ENCODE measurements at places on chromosomes 16 and 17. TPM values are rescaled to one million over a fixed set of nuclear protein-coding genes. Genes with fewer than 3 reads are reported as not detected.

The SDK2 gene
- under 0.01 TPM for total RNA-seq

The NPIPB6 gene
- total RNA-seq: 2.9 TPM

The SSTR5 gene
- total RNA-seq: not detected

The PIRT gene
- total RNA-seq: not detected

The C17orf113 gene
- 0.29 TPM for total RNA-seq

GRCh38 chr16:79599837-79600637 is 500 bp downstream of the MAF start:
- peak; percentile 96 for DNase-seq
- no peaks in the 10 kb centered on the region for H3K36me3 ChIP-seq
- peaks cover 8% of the 10 kb centered on the region for H3K4me1 ChIP-seq
- H3K27ac ChIP-seq: no peak overlapping the region

DNA sequence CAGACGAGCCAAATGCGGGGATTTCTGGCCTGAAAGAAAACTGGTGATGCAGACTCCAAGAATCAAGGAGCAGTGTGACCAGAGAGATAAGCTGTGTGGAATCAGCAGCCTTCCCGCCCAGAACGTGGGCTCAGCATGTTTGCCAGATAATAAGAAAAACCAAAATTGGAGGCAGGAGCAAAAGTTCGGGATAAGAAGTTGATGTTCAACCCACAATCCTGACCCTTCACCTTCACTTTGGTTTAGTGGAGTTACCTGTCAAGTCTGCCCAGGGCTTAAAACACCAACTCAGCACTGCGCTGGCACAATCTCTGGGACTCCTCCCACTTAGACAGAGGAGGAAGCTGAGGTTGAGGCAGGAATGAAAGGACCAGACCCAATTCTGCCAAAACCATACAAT is 3.1 kb downstream of the SLC43A2 start:
- peaks cover 19% of the 10 kb centered on the region for H3K4me1 ChIP-seq
- no peak overlapping the region for H3K4me3 ChIP-seq
- H3K27ac ChIP-seq: no peak overlapping the region
- peaks cover 5% of the 10 kb centered on the region for H3K36me3 ChIP-seq
- DNase-seq: peak; percentile 35

DNA sequence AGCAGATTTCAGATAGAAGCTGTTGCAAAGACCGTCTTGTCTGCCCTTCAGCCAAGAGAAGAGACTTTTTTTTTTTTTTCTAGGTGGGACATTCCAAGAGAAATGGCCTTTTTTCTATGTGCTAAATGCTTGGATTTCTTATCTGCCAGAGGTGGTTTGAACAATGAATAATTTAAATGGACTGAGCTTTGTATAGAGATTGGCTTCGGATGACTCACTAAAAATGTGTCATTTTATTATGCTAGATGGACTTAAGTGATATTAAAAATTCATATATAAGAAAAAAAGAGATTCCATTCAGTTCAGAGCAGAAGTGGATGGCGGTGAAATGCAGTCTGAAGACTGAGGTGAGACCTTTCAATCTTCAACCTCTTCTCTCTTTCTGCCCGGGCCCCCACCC is 58.4 kb downstream of the MEAK7 start:
- H3K4me3 ChIP-seq: no peak overlapping the region
- no peaks in the 10 kb centered on the region for H3K36me3 ChIP-seq
- H3K4me1 ChIP-seq: peaks cover 18% of the 10 kb centered on the region
- no peak for DNase-seq
- H3K27me3 ChIP-seq: peaks cover 23% of the 10 kb centered on the region
- H3K27ac ChIP-seq: no peak overlapping the region

DNA sequence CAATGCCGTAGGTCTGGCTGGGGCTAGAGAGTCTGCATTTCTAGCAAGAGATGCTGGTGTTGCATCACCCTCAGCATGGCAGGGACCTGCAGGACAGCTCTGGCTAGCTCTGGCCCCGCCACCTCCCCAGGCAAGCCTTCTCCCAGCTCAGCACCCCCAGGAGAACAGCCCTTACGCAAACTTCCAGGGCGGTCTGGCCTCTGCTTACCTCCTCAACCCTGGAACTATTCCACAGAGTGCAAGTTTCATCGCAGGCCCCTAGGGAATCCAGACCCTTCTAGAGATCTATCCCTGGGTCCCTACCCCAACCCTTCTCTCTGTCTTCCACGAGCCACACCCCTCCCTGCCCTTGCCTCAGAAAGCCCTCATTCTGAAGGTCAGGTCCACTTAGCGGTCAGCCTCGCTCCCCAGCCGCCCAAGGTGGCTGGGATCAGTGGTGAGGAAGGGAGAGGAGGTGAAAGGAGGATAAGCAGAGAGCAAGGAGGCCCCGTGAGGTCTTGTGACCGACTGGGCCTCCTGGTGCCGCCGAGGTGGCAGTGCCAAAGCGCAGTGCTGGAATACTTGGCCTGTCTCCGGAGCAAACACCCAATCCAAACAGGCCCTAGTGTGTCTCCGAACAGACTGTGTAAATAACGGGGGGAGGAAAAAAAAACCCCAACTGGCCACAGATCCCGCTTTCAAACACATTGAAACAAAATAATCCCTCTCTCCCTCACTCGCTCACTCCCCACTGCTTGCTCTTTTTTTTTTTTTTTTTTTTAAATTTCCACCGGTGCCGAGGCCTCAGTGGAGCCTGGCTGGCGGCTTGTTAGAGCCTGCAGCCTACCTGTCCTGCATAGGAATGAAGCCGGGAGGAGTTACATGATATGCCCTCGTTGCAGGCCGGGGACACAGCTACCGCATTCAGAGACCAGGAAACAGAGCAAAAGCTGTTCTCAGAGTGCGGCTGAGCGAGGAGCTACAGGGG is 380.9 kb downstream of the SOX9 start:
- no peak overlapping the region for H3K27ac ChIP-seq
- no peaks in the 10 kb centered on the region for H3K27me3 ChIP-seq
- no peak overlapping the region for H3K4me3 ChIP-seq
- no peak for DNase-seq

GRCh38 chr16:46850619-46851555 is 19.9 kb upstream of the C16orf87 start:
- no peak overlapping the region for H3K4me3 ChIP-seq
- no peak overlapping the region for H3K27ac ChIP-seq
- no peak for DNase-seq
- no peaks in the 10 kb centered on the region for H3K4me1 ChIP-seq

- H3K27ac ChIP-seq: no peak overlapping the region
- no peak overlapping the region for H3K4me3 ChIP-seq
- H3K27me3 ChIP-seq: peaks cover 5% of the 10 kb centered on the region
- DNase-seq: peak; percentile 67
- peaks cover 5% of the 10 kb centered on the region for H3K4me1 ChIP-seq
Measured at GRCh38 chr16:85686912-85687591, 1.7 kb downstream of the GINS2 start.

GRCh38 chr17:45914047-45914717 is 19.8 kb downstream of the MAPT start:
- peaks cover 19% of the 10 kb centered on the region for H3K27me3 ChIP-seq
- no peak for DNase-seq
- no peaks in the 10 kb centered on the region for H3K4me1 ChIP-seq
- no peaks in the 10 kb centered on the region for H3K36me3 ChIP-seq
- H3K27ac ChIP-seq: no peak overlapping the region

- H3K36me3 ChIP-seq: no peaks in the 10 kb centered on the region
- no peak for DNase-seq
- no peak overlapping the region for H3K4me3 ChIP-seq
- no peaks in the 10 kb centered on the region for H3K27me3 ChIP-seq
Measured at GRCh38 chr16:72924537-72924926, 123.4 kb downstream of the ZFHX3 start.

DNA sequence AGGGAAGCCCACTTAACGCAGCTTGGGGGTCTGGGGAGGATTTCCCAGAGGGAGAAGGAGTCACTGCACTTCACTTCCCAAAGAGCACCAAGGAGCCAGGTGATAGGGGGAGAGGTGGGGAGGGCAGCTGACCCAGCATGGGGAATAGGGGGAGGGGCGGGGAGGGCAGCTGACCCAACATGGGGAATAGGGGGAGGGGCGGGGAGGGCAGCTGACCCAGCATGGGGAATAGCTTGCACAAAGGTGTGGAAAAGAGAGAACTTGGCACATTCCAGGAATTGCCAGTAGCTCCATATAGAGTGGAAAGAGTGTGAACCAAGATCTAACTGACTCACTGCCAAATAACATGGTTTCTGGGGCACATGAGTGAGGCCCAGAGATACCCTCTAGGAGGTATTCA is 110.3 kb downstream of the CCT6B start:
- H3K4me3 ChIP-seq: no peak overlapping the region
- H3K36me3 ChIP-seq: no peaks in the 10 kb centered on the region
- no peak overlapping the region for H3K27ac ChIP-seq
- no peaks in the 10 kb centered on the region for H3K27me3 ChIP-seq
- no peak for DNase-seq

GRCh38 chr16:58118801-58119508 is 10.2 kb downstream of the CFAP20 start:
- H3K4me1 ChIP-seq: peaks cover 30% of the 10 kb centered on the region
- no peak overlapping the region for H3K4me3 ChIP-seq
- H3K36me3 ChIP-seq: peaks cover 27% of the 10 kb centered on the region
- DNase-seq: peak; percentile 22
- H3K27ac ChIP-seq: no peak overlapping the region
